ENCODE measurements at places on chromosomes 7 and 10. TPM values are rescaled to one million over a fixed set of nuclear protein-coding genes. Genes with fewer than 3 reads are reported as not detected.

The IFIT5 gene
- 36.7 TPM for total RNA-seq

The ALOX5 gene
- not detected for total RNA-seq

The UFSP1 gene
- total RNA-seq = 5.6 TPM

The UBTD1 gene
- total RNA-seq = 30.3 TPM

The NEUROG3 gene
- total RNA-seq = not detected

The EBLN1 gene
- total RNA-seq = not detected

The PPP1R17 gene
- not detected for total RNA-seq

The CHAT gene
- not detected for total RNA-seq

The VWC2 gene
- not detected for total RNA-seq

The SDK1 gene
- total RNA-seq = 0.43 TPM

The CDHR1 gene
- total RNA-seq = 0.43 TPM

The RNF148 gene
- 0.64 TPM for total RNA-seq

The FAM237B gene
- total RNA-seq = not detected

The AKR1B1 gene
- total RNA-seq = 102 TPM

The GTF2I gene
- total RNA-seq = 166 TPM

The AGR3 gene
- not detected for total RNA-seq

The TMEM236 gene
- under 0.01 TPM for total RNA-seq

The LLCFC1 gene
- not detected for total RNA-seq

The BICC1 gene
- 39.3 TPM for total RNA-seq

The WASHC2A gene
- 62.6 TPM for total RNA-seq

The EN2 gene
- not detected for total RNA-seq

The SERPINE1 gene
- 700 TPM for total RNA-seq

The PSMC2 gene
- 252 TPM for total RNA-seq

The NPSR1 gene
- total RNA-seq = not detected

The ASZ1 gene
- under 0.01 TPM for total RNA-seq

The RBP3 gene
- total RNA-seq = not detected

The CALCR gene
- total RNA-seq = under 0.01 TPM

The TTYH3 gene
- total RNA-seq = 77.3 TPM

Data from fibroblast of villous mesenchyme (primary cell).